SK-N-MC (cell line): ENCODE measurements at places on chromosomes 13 and 19.

DNA sequence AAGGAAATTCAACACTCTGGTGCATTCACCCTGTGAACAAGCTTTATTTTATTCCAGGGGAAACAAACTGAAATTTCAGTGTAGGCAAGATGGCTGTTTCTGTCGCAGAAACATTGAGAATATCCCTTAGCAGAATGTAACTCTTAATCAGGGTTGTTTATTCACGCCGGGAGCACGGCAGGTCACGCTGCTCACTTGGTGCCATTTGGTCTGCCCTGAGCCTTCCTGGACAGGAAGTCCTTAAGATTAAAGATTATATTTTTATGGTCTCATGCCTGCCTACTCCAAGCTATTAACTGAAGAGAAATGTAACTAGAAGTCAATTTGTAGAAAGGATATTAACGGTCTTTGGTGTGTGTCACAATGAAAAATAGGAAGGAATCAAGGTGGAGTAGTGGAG is 185.3 kb upstream of the ARGLU1 start:
- DNase-seq = no peak

- no peak for DNase-seq
Measured at GRCh38 chr19:48391100-48392005, at the start of gene KDELR1. Gene KDELR1 (minus strand): TSS chr19:48391551. CDS start chr19:48391358, 193 bp downstream.

GRCh38 chr19:14433554-14434501 is 722 bp downstream of the PKN1 start:
- DNase-seq = no peak

- no peak for DNase-seq
Measured at GRCh38 chr19:55276720-55277430, 3.0 kb downstream of the HSPBP1 start.

DNA sequence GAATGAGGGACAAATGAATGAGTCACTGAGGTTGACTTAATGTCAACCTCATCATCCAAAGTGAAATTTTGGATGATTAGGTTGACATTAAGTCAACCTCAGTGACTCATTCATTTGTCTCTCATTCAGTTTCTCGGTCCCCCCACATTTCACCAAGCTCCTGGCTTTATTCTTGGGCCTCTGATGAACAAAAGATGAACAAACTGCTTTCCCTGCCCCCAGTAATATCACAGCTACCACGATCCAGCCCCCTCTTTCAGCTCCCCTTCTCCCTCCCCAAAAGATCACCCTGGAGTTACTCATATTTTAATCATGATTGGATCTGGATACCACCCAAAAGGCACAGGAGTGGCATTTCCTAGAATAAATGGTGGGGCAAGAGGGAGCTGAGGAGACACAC is 10.8 kb downstream of the CEACAM18 start:
- DNase-seq = no peak

- DNase-seq = no peak
Measured at GRCh38 chr13:109165417-109165904, 536.0 kb downstream of the MYO16 start.

- DNase-seq = no peak
Measured at GRCh38 chr13:85597790-85598500, 201.3 kb downstream of the SLITRK6 start.

GRCh38 chr13:105311094-105311493 is 1224.4 kb downstream of the EFNB2 start:
- no peak for DNase-seq

DNA sequence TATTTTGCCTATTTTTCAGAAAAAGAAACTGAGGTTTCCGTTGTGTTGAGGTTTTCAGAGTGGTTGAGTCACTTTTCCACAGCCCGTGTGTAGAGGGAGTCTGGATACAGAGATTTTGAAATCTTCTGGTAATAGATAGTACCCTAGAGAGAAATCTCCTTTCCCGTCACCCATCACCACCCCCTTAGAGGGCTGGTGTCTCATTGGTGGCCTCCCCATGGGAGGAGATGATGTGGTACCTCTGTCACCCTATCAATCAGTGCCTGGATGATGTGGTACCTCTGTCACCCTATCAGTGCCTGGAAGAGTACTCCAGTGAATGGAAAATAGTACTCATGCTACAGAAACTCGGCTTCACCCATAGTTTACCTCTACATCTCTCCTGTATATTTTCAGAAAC is 42.2 kb upstream of the SERP2 start:
- no peak for DNase-seq

GRCh38 chr13:46387064-46387851 is at the start of gene RUBCNL:
Gene RUBCNL (minus strand): TSS chr13:46387252. CDS start chr13:46372475, 14,777 bp downstream.
- DNase-seq = no peak

DNA sequence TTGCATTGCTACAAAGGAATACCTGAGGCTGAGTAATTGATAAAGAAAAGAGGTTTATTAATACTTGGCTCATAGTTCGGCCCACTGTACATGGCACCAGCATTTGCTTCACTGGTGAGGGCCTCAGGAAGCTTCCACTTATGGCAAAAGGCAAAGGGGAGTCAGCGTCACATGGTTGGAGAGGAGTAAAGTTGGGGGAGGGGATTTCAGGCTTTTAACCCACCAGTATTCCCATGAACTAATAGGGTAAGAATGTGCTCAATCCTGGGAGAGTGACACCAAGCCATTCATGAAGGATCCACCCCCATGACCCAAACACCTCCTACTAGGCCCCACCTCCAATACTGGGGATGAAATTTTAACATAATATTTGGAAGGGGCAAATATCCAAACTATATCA is 82.5 kb upstream of the MYCBP2 start:
- no peak for DNase-seq

- DNase-seq = no peak
Measured at GRCh38 chr13:34416971-34417380, 525.1 kb upstream of the NBEA start.

- DNase-seq = no peak
Measured at GRCh38 chr19:55103190-55103589, 14.2 kb downstream of the PPP1R12C start.

GRCh38 chr19:38013913-38014580 is 107.0 kb downstream of the SIPA1L3 start:
- no peak for DNase-seq

- no peak for DNase-seq
Measured at GRCh38 chr13:110565296-110565695, 3.8 kb upstream of the RAB20 start.
